ENCODE measurements at places on chromosomes 6 and 20.

DNA sequence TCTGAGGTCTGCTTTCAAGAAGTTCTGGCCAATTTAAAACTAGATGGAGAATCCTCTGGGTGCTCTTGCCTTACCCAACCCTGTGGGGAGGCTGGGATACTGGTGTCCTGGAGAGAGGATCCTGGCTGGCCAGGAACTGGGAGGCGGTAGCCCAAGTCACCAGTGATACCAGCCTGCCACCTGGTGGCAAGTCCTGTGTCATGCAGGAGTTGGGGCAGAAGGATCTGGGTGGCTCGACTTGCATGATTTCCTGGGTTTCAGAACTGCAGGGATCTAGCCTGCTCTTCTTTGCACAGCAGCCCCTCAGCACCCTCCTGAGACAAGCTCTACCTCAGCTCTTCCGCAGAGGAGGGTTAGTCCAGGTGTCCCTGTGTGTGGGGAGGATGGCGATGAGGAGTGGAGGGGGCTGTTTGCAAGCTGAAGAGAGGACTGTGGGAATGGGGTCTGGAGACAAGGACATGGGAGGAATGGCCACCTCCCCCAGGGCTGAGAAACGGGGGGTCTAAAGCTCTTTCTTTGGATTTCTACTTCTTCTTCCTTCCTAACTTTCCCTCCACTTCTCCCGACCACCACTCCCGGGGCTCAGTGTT is 4.2 kb downstream of the KCNK17 start:
- no peaks in the 10 kb centered on the region for H3K4me1 ChIP-seq
- no peak overlapping the region for H3K4me3 ChIP-seq
- no peak overlapping the region for H3K27ac ChIP-seq
- H3K36me3 ChIP-seq = no peaks in the 10 kb centered on the region

GRCh38 chr20:45372241-45372640 is 5.9 kb downstream of the TP53TG5 start:
- no peak for DNase-seq
- H3K27me3 ChIP-seq = no peaks in the 10 kb centered on the region
- H3K4me3 ChIP-seq = no peak overlapping the region
- H3K36me3 ChIP-seq = peaks cover 4% of the 10 kb centered on the region
- peaks cover 35% of the 10 kb centered on the region for H3K4me1 ChIP-seq

GRCh38 chr6:77463308-77463860 is at the start of gene HTR1B:
TSS of gene HTR1B (minus strand) at chr6:77463491. CDS start at chr6:77463403, 88 bp downstream.
- H3K4me3 ChIP-seq = no peak within 1 kb of the TSS
- DNase-seq = no peak
- no peak within 1 kb of the TSS for H3K27ac ChIP-seq
- H3K27me3 ChIP-seq = peaks cover 14% of the 10 kb centered on the region
- peaks cover 9% of the 10 kb centered on the region for H3K4me1 ChIP-seq

DNA sequence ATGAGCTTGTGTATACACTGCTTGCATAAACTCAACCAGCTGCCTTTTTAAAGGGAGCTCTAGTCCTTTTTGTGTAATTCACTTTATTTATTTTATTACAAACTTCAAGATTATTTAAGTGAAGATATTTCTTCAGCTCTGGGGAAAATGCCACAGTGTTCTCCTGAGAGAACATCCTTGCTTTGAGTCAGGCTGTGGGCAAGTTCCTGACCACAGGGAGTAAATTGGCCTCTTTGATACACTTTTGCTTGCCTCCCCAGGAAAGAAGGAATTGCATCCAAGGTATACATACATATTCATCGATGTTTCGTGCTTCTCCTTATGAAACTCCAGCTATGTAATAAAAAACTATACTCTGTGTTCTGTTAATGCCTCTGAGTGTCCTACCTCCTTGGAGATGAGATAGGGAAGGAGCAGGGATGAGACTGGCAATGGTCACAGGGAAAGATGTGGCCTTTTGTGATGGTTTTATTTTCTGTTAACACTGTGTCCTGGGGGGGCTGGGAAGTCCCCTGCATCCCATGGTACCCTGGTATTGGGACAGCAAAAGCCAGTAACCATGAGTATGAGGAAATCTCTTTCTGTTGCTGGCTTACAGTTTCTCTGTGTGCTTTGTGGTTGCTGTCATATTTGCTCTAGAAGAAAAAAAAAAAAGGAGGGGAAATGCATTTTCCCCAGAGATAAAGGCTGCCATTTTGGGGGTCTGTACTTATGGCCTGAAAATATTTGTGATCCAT is 15.3 kb downstream of the TNFAIP3 start:
- peak overlapping the region; percentile 29 for H3K27ac ChIP-seq
- H3K36me3 ChIP-seq = peaks cover 50% of the 10 kb centered on the region
- DNase-seq = peak; percentile 68
- H3K4me3 ChIP-seq = no peak overlapping the region
- no peaks in the 10 kb centered on the region for H3K27me3 ChIP-seq
- peaks cover 67% of the 10 kb centered on the region for H3K4me1 ChIP-seq

DNA sequence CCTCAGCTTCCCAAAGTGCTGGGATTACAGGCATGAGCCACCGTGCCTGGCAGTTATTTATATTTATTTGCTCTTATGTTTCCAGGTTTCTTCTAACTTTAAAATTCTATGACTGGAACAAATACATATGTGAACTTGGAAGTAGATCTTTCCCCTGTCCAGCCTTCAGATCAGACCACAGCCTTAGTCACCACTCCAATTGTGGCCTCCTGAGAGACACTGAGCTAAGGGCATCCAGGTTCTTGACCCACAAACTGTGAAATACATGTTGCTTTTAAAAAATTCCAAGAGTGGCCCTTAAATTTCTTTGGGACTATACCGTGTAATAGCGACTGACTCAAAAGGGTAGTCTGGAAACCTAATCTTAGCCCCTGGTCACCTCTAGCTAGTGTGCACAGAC is 1.5 kb upstream of the ADGRG6 start:
- no peaks in the 10 kb centered on the region for H3K36me3 ChIP-seq
- DNase-seq = no peak
- H3K4me1 ChIP-seq = no peaks in the 10 kb centered on the region
- no peak overlapping the region for H3K4me3 ChIP-seq
- no peaks in the 10 kb centered on the region for H3K27me3 ChIP-seq

GRCh38 chr20:33753763-33754162 is 22.0 kb downstream of the ZNF341 start:
- H3K4me1 ChIP-seq = no peaks in the 10 kb centered on the region
- peaks cover 18% of the 10 kb centered on the region for H3K36me3 ChIP-seq
- no peak for DNase-seq
- H3K4me3 ChIP-seq = no peak overlapping the region
- H3K27me3 ChIP-seq = no peaks in the 10 kb centered on the region

DNA sequence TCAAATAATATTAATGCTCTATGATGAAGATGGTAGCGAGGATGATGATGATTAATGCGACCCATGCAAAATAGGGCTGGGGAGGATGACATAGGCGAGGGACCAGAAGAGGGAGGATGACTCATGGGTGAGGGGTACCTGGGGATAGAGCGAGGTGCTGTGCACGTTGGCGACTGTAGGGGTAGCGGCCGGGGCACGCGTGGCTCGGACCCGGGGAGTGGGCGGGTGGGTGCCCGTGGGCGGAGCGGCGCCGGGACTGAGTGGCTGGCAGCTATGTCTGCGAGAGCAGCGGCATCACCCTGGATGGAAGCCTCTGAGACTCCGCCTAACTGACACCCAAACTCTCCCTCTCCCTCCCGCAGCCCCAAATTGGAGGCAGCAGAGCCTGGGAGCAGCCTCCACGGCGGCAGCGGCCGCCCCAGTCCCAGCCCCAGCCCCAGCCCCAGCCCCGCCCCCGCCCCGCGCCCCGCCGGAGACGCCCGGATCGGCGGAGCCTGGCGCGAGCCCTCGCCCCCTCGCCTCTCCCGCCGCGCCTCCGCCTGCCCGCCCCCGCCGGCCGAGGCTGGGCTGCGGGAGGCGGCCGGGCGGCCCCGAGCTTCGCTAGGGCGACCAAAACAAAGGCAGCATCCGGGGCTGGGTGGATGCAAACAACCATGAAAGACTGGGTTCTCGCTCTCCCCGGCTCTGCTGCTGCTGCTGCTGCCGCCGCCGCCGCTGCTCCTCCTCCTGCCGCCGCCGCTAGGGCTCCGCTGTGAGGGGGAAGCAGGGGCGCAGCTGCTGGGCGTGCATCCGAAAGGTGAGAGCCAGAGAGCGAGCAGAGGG is at the start of gene RIMS1:
Gene RIMS1, plus strand, starts transcription at position 367 of the 822 bp plus-strand sequence. CDS start 474 bp downstream, outside the sequence.
- no peaks in the 10 kb centered on the region for H3K36me3 ChIP-seq
- peaks cover 5% of the 10 kb centered on the region for H3K27me3 ChIP-seq
- no peak within 1 kb of the TSS for H3K27ac ChIP-seq
- H3K4me1 ChIP-seq = no peaks in the 10 kb centered on the region

- no peaks in the 10 kb centered on the region for H3K4me1 ChIP-seq
- H3K27me3 ChIP-seq = no peaks in the 10 kb centered on the region
- H3K36me3 ChIP-seq = no peaks in the 10 kb centered on the region
- no peak overlapping the region for H3K4me3 ChIP-seq
- DNase-seq = no peak
Measured at GRCh38 chr20:12750221-12750620, 258.6 kb upstream of the SPTLC3 start.

DNA sequence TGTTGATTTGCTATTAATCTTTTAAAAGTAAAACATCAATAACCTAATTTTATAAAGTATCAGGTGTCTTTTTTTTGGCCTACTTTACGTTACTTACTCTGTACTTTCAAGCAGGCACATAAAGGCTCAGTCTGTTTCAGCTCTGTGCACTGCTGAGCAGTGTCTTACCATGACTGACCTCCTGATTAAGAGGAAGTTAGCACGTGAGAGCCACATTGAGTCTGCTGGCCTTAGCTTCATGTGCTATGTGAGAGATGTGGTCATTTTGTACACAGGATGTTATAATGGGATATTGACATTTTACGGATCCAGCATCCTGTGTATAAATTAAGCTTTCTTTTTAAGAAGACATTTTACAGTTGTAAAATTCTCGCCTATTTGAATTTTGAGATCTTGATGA is 31.9 kb downstream of the ARID1B start:
- H3K36me3 ChIP-seq = no peaks in the 10 kb centered on the region
- no peak overlapping the region for H3K27ac ChIP-seq
- DNase-seq = no peak
- no peaks in the 10 kb centered on the region for H3K27me3 ChIP-seq
- peaks cover 89% of the 10 kb centered on the region for H3K4me1 ChIP-seq
- no peak overlapping the region for H3K4me3 ChIP-seq

GRCh38 chr20:52031563-52032303 is 159.8 kb downstream of the ZFP64 start:
- H3K4me3 ChIP-seq = no peak overlapping the region
- H3K4me1 ChIP-seq = peaks cover 11% of the 10 kb centered on the region
- H3K27me3 ChIP-seq = no peaks in the 10 kb centered on the region
- no peaks in the 10 kb centered on the region for H3K36me3 ChIP-seq
- no peak overlapping the region for H3K27ac ChIP-seq
- DNase-seq = peak; percentile 19

- H3K4me3 ChIP-seq = no peak overlapping the region
- no peaks in the 10 kb centered on the region for H3K27me3 ChIP-seq
- no peak overlapping the region for H3K27ac ChIP-seq
- H3K4me1 ChIP-seq = no peaks in the 10 kb centered on the region
- H3K36me3 ChIP-seq = no peaks in the 10 kb centered on the region
Measured at GRCh38 chr20:25526446-25526845, 58.9 kb downstream of the NINL start.

- H3K27ac ChIP-seq = no peak overlapping the region
- DNase-seq = no peak
- H3K4me1 ChIP-seq = no peaks in the 10 kb centered on the region
Measured at GRCh38 chr6:21836772-21837425, 243.3 kb downstream of the SOX4 start.

GRCh38 chr6:80179695-80180094 is 73.2 kb downstream of the BCKDHB start:
- no peak overlapping the region for H3K4me3 ChIP-seq
- no peak overlapping the region for H3K27ac ChIP-seq
- H3K4me1 ChIP-seq = no peaks in the 10 kb centered on the region

DNA sequence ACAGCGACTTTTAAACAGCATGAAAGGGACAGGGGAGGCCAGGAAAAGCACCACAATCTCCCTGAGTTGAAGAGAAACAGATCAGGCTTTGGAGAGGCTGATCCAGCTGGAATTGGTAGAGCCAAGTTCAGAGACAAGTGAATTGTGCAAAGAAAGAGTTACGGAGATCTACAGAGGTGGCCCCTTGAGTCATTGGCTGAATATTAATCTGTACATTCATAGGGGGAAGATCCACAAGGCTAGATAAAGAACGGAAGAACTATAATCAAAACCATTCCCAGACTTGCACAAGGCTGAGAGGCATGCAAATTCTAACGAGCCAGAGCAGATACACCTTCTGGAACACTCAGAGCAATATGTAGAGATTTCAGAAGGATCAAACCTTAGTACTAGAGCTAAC is 14.2 kb upstream of the FOXQ1 start:
- DNase-seq = no peak
- H3K4me3 ChIP-seq = no peak overlapping the region
- no peaks in the 10 kb centered on the region for H3K4me1 ChIP-seq
- H3K36me3 ChIP-seq = no peaks in the 10 kb centered on the region
- H3K27me3 ChIP-seq = no peaks in the 10 kb centered on the region
- H3K27ac ChIP-seq = no peak overlapping the region

- H3K36me3 ChIP-seq = no peaks in the 10 kb centered on the region
- H3K4me3 ChIP-seq = no peak overlapping the region
- peaks cover 8% of the 10 kb centered on the region for H3K4me1 ChIP-seq
- no peaks in the 10 kb centered on the region for H3K27me3 ChIP-seq
Measured at GRCh38 chr6:130680116-130680515, 147.1 kb upstream of the SMLR1 start.

DNA sequence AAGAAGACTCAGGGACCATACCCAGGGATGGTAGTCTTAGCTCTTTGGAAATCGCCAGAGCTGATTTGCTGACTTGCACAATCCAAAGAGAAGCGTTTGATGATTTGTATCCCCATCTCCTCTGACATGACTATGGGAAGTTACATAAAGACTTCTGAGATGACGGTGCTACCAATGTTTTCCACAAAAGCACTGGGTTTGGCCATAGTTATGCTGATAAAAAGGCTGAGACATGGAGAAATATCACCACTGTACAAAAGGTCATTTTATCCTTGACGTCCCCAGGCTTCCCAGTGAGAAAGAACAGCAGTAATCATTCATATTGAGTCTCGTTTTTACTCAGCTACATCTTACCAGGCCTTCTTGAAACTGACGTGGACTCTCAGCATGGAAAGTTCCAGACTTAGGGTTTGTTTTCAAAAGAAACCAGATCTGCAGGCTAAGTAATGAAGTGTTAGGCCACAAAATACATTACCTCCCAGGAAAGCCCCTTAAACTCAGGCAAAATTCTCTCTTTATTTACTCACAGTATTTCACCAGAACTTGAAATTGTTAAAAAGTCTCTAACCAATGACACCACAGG is 370.3 kb upstream of the JARID2 start:
- no peaks in the 10 kb centered on the region for H3K27me3 ChIP-seq
- no peak for DNase-seq
- H3K27ac ChIP-seq = no peak overlapping the region
- no peak overlapping the region for H3K4me3 ChIP-seq
- peaks cover 30% of the 10 kb centered on the region for H3K4me1 ChIP-seq

GRCh38 chr20:45052698-45053429 is 48.1 kb downstream of the KCNS1 start:
- H3K27ac ChIP-seq = peak overlapping the region; percentile 5
- H3K36me3 ChIP-seq = peaks cover 35% of the 10 kb centered on the region
- H3K4me1 ChIP-seq = peaks cover 86% of the 10 kb centered on the region
- H3K4me3 ChIP-seq = no peak overlapping the region
- no peaks in the 10 kb centered on the region for H3K27me3 ChIP-seq

DNA sequence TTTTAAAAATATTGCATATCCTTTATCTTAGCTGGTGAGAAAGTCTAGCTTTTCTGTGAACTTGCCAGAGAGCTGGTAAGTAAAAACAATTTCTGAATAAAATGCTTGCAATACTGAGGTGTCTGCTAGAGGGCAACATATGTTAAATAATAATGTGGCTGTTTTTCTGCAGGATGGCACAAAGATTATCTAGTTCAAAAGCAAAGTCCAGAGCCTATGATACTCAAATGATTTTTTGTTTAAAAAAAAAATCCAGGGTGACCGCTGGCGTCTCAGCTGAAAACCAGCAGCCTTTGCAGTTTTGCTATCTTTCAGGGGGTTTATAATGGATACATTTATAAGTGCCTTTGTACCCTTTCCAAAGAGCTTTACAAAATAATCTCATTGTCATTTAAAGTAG is 194.9 kb downstream of the PHACTR1 start:
- no peak for DNase-seq
- no peaks in the 10 kb centered on the region for H3K36me3 ChIP-seq
- no peaks in the 10 kb centered on the region for H3K4me1 ChIP-seq
- H3K27ac ChIP-seq = no peak overlapping the region
